ENCODE measurements at places on chromosomes 1 and 21.
A peak's percentile ranks its signal among the peaks of the same experiment; 100 is the strongest.

DNA sequence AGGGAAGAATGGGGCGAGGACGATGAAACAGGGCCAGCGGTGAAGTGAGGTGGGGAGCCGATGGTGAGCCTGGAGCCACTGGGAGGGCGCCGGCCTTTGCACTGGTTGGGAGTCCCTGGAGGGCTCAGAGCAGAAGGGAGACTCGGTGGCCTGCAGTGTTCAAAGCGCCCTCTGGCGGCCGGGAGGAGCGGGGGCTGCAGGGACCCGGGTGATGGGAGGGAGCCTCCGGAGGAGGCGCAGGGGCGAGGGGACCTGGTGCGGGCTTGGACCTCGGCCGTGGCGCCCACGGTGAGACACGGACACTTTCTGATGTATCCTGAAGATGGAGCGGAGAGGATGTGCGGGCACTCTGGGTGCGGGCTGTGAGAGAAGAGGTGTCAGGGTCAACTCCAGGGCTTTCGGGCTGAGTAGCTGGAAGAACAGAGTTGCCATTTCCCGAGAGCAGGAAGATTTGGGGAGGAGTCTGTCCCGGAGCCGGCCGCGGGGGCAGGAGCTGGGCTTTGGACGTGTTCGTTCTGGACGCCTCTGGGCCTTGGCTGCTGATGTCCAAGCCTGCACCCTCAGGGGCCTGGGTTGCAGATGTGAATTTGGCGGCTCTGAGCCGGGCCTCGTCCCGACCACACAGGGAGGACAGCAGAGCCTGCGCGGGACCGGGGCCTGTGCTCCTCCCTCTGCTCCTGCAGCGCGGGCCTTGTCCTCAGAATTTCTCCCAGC is 29.7 kb downstream of the HEYL start:
- DNase-seq = peak; percentile 61

GRCh38 chr1:87091425-87091824 is 177.0 kb downstream of the HS2ST1 start:
- no peak for DNase-seq

DNA sequence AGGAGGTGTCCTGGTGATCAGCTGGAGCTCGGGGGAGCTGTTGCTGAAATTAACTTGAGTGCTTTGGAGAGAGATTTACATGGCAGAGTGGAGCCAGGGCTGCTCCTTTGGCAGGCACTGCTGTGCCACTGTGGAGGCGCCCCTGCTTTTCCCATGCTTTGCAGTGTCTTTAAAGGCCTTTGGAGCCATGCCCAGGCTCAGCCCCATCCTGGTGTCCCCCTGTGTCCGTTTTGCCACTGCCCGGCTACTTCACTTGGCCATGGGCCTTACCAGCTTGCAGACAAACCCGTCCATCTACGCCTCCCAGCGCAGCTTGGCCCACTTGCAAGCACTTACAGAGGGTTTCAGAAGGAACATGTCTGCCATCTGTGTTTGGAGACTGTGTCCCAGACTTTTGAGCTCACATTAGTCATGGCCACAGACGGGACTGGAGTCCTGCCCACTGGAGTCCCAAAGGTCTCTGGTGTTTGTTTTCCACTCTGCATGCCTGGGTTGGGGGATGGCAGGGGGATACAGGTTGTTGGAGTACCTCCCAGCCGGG is 18.2 kb upstream of the LAMTOR5 start:
- no peak for DNase-seq

- no peak for DNase-seq
Measured at GRCh38 chr1:66074147-66074546, 281.5 kb downstream of the PDE4B start.

- DNase-seq = no peak
Measured at GRCh38 chr1:184291701-184292100, 95.1 kb upstream of the C1orf21 start.

DNA sequence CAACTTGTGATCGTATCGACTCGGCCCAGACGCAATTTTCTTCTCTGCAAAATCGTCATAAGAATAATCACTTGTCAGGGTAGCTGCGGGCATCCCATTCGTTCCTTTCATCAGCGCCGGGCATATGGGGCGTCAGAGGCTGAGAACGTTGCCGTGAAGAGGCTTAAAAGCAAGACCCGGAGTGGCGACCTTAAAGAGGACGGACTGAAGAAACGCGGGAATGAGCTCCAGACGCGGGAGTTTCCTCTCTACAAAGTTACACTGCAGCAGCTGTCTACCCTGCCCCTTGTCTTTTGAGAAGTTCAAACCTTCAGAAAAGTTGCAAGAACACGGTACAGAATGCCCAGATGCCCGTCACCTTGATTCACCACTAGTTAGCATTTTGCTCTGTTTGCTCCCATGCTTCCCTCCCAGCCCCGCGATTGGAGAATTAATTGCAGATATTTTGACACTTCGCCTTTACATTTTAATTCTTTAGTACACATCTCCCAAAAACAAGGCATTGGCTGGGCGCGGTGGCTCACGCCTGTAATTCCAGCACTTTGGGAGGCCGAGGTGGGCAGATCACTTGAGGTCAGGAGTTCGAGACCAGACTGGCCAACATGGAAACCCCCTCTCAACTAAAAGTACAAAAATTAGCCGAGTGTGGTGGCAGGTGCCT is 967 bp downstream of the CENPS start:
- no peak for DNase-seq

DNA sequence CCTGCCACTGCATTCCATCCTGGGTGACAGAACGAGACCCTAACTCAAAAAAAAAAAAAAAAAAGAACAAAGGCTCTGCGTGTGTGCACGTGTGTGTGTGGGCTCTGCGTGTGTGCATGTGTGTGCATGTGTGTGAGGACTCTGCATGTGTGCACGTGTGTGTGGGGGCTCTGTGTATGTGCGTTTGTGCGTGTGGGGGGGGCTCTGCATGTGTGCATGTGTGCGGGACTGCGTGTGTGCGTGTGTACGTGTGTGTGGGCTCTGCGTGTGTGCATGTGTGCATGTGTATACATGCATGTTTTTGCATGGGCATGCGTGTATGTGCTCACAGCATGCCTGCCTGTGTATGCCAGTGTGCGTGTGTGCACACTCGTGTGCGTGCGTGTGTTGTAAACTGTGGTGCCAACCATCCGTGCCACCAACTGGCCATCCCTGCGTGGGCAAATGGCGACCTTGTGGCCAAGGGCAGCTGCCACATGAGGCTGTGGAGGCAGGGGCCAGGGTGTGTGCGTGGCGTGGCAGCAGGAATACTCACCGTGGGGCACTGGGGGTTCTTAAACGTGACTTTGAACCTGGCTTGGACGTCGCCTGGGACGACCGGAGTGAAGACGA is 26.8 kb upstream of the TMEM52 start:
- DNase-seq = no peak

DNA sequence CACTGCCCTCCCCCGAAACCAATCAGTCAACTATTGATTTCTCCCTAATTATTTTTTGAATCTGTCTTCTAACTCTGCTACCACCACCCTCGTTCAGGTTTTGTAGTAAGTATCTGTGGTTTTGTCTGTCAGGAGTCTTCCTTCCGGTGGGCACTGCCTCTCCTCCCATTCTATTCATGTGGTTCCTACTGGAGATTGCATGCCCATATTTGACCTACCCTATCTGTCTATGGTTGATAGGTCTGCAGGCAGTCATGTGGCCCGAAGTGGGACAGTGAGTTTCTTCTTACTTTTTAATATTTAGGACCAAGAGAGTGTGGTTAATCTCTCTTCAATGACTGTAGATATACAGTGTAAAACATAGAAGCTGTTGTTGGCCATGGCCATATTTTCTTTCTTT is 17.8 kb upstream of the MAST2 start:
- DNase-seq = no peak

- DNase-seq = no peak
Measured at GRCh38 chr1:48903291-48903690, 126.6 kb upstream of the BEND5 start.
